Effector memory CD4-positive, alpha-beta T cell (primary cell): ENCODE measurements at places on chromosomes 5 and 9.

GRCh38 chr5:10668697-10669096, 92.3 kb downstream of the DAP start:
- no peak for DNase-seq

DNA sequence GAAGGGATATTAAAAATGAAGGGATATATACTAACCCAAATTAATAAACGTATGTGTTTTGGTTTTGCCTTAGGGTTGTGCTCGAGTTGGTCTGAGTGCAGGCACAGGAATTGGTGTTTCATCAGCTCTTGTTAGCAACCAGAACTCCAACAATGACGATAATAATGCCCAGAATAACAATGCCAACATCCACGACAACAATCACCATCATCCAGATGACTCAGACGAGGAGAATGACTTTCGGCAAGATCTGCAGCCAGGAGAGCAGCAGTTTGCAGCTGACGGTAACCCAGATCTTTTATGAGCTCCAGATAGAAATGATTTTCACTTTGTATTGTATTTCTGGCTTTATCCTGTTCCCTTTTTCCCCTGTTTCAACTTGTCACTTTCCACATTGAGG, 33.2 kb downstream of the FBXO38 start:
- no peak for DNase-seq

DNA sequence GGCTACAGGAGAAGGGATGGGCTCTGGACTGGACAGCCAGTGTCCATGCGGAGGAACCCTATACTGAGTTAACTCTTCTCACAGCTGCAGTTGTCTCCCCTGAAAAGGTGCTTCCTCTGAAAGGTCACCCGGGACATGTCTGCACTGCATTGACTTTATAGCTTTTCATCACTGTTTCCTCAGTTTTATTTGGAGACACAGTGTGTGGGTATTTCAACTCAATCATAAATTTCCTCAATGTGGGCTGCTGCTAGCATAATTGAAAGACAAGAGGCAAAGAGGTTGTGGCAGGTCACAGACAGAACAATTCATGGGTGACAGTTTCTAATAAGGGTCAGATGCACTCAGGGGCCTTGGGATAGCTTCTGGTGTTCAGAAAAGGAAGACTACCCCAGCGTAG, 336.8 kb downstream of the KDM4C start:
- no peak for DNase-seq

DNA sequence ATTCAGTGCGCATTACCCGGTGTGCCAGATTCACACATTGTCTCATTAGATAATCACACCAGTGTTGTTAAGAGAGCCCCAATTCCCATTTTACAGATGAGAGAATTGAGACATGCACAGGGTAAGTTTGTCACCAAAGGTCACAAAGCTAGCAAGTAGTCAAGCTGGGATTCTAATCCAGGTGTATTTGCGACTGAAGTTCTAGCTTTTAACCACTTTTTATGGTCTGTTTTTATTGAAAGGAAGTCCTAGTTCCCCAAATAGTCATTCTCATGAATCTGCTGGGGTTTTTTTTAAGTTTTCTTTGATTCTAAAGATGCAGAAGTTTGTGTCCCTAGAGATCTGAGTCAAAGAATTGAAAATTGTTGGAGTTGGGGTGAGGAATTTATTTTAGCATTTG, 136.5 kb downstream of the DPYSL3 start:
- DNase-seq: no peak

DNA sequence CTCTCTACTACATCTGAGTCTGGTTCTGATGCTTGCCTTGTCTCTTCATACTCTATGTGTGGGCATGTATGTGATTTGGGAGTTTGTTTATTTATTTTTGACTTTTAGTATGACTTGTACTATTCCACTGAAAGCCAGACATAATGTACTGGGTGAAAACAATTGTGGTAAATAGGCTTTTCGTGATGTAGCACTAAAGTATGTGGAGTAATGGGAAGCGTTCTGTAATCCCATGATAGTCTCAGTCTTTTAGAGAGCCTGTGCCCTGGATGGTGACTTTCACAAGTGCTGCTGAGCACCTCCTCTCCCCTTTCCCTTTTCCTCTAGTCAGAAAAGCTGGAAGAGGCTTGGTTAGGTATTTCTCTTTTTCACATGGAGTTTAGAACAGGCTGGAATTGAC, 85.8 kb upstream of the S1PR3 start:
- no peak for DNase-seq

GRCh38 chr5:173981185-173981761, 7.7 kb upstream of the C5orf47 start:
- no peak for DNase-seq

DNA sequence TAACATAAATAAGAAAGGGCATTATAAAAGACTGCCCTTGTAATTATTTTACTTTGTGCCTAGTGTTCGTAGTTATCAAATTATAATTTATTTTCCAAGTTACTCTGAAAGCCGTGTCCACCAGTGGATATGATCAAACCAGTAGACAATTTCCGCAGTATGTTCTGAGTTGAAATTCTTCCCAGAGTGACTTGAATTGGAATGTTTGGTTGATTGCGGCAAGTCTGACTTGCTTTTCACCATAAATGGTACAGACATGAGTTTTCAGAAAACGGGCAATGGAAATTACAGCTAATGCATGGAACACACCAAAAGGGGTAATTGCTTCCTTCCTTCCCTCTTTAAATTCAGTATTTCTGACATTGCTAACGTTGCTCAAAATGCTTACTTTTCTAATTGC, 56.6 kb downstream of the CHSY3 start:
- DNase-seq: no peak

DNA sequence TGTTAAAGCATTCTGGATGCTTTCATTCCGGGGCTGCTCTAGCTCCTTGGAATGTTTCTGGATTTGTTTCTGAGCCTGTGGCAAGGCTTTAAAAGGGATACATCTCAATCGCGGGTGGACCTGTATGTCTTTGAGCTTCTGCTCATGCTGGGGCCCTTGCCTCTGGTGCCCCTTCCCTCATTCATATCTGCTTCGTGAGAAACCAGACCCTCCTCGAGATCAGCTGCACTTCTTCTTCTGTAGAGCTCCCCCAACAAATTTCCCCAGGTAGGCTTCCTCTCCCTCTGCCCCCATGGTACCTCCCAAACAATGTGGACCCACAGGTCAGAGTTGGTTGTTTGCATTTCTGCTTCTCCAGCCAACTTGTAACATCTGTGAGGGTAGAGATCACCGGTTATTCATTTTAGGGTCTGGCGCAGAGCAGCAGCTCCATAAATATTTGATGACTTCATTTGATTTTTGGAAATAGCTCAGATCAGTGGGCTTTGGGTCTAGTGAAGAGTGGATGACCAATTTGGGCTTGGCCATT, 6.6 kb downstream of the ZNF618 start:
- no peak for DNase-seq

- no peak for DNase-seq
Observed at GRCh38 chr9:71504636-71505035, 263.7 kb downstream of the CEMIP2 start.

DNA sequence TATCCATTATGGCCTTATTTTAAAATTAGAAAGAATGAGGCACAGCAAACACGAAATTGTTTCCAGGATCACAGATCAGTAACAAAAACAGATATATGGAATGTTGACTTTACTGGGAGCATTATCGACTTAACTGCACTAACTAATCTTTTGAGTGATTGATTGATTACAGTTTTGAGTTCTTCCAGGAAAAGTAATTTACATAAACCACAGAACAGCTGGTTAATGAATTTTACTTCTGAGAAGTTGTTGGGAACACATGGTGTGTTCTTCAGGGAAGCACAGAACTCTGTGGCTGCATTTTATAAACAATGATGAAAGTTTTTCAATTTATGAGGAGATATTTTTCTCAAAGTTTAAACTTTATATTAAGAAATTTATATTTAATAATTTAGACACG, 802.4 kb upstream of the ACO1 start:
- no peak for DNase-seq

DNA sequence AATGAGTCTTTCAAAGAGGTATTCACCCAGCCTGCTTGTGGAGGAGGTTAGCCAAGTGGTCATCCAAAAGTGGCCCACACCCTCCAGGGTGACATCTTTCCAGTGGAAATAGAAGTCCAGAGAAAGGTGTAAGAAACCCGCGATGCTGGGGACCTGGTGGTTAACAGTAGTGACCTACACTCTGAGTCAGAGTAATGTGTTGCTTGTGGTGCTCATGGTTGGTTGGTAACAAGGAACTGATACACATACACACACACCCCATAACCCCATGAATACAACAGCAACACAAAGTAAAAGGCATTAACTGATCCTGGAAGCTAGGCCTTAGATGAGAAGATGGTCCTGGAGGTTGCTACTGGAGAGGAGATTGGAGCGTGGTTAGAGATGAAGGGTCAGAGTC, 26.9 kb downstream of the MRPS30 start:
- DNase-seq: no peak

- DNase-seq: no peak
Observed at GRCh38 chr9:36970007-36970888, 63.8 kb downstream of the PAX5 start.

DNA sequence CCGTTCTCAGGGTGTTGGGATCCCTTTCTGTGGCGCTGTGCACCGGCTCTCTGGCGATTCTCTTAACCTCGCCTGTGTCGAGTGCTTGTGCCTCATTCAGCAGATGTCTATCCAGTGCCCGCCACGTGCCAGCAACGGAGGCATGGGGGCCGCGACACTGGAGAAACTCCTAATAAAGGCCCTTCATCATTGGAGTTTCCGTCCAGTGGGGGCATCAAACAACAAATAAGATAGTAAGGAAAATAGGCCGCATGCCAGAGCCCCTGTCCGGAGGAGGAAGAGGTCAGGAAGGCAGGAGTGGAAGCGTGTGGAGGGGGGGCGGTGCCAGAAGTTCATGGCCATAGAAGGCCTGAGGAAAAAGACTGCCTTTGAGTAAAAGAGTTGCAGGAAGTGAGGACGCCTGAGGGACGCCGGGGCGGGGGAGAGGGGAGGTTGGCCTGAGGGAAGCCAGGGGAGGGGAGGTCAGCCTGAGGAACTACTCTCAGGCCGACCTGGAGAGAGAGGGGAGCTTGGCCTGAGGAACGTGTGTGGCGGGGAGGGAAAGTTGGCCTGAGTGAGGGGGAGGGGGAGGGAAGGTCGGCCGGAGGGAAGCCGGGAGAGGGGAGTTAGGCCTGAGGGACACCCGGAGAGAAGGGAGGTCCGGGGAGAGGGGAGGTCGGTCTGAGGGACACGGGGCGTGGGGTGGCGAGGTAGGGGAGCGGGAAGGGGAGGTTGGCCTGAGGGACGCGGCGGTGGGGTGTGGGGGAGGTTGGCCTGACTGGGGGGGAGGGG, 82.2 kb downstream of the CACNA1B start:
- no peak for DNase-seq

GRCh38 chr5:133994297-133994989, 10.3 kb downstream of the VDAC1 start:
- no peak for DNase-seq

DNA sequence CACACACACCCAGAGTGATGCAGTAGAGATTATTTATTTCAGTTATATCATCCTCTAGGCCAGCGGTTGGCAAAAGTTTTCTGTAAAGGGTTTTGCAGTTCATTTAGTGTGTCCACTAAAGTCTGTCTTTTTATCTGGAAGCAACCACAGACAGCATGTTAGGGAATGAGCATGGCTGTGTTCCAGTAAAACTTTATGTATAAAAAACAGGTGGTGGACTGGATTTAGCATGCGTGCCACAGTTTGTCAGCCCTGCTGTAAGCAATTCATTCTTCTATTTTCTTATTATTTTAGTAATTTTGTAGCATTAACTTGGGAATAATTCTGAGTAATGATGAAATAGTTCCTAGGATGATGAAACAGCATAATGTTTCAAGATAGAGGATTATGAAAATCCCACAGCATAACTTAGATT, 51.7 kb downstream of the CCNH start:
- DNase-seq: no peak

DNA sequence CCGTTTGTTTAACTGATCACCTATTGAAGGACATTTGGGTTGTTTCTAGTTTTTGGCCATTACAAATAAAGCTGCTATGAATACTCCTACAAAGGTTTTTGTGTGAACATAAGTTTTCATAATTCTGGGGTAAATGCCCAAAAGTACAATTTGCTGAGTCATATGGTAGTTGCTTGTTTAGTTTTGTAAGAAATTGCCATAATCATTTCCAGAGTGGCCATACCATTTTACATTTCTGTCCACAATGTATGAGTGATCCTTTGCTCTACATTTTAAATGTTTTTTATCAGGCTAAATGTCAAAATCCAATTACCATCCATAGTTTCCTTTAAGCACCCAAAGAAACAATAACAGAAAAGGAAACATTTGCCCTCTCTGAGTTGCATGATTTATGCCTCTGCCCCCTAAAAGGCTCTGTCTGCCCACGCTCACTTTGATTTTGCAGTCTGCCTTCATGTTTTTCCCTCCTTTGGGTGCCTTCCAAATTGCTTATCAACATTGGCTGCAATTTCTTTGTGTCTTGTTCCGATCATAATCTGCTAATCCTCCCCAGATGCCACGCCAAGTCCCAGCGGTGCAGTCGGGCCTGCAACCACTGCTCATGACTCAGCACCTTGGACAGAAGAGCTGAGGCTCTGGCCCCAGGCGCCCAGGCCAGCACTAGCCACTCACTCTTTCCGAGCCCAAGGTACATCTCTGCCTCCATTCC, 339.2 kb downstream of the PIK3R1 start:
- DNase-seq: no peak

DNA sequence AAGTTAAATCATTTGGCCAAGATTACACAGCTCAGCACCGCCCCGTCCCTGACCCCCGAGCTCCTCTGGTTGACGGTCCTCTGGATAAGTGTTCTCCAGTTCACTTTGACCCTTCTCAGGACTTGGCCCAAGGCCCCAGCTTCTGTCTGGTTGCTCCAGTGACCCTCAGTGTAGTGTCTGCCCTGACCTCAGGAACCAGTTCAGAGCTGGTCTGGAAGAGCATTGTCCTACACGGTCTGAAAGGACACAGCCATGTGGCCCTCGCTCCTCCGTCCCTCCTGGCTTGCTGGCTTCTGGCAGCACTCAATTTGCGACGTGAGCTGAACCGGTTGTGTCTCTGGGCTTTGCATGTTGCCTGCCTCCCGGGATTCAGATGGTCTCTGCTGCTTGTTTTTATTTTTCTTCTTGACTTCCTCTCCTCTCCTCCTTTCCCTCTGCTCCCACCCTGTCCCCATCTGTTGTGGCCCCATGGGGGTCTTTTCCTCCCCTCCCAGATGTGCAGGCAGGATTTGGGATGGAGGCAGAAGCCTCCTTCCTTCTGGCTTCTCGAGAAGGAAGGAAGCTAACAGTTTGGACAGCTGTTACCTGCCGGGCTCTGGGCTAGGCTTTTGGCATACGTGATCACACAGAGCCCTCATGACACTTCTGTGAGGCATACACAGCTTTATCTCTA, 72.0 kb downstream of the PPARGC1B start:
- DNase-seq: no peak

DNA sequence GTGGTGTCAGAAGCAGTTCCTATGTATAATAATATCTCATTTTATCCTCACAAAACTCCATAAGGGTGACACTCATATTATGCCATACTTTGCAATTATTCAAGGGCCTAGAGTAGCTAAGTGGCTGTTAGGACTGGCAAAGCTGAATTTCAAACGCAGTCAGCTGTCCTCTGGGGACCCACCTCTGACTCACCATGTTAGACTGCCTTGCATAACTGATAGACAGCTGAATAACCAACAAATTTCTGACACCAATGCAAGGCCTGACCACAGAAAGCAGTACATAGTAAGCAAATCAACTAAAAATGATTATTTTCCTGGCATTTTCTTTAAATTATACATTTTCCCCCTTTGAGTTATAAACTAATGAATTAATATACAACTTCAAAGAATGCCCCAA, 251.6 kb upstream of the PTGER4 start:
- no peak for DNase-seq
